ENCODE measurements at places on chromosomes 1 and 21.

DNA sequence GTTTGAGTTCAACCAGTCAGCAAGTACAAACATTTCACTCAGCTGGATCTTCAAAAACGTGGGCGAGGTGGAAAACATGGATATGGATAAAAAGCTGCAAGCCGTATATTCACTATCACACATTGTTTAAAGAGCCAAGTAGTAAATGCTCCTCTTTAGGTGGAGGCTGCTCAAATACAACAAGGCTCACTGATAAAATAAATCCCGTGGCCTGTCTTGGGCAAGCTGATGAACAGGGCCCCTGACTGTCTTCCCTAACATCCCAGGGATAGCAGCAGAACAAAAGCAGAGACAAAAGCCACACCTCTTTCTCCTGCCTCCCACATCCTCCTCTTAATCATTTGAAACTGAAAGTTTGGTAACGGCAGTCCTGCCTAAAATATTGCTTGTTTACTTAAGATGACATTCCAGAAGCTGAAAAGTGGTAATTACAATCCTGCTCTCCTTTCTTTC, 357.7 kb downstream of the TTLL7 start:
- no peak for DNase-seq

DNA sequence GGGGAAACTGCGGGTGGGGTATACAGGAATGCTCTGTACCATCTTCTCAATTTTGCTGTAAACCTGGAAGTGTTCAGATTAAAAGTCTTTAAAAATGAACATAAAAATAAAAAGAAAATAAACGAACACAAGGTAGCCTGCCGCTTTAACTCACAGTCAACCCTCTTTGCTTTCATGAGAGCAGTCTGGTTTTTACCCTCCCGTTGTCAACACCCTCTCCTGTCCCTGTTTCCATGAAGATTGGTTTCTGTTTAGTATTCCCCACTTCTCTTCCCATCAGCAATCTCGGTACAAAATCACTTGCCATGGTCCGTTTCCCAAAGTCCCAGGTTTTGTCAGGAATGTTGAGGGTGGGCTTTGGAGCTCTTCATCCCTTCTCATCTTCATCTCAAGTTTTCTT, 28.8 kb downstream of the MT1HL1 start:
- no peak for DNase-seq

DNA sequence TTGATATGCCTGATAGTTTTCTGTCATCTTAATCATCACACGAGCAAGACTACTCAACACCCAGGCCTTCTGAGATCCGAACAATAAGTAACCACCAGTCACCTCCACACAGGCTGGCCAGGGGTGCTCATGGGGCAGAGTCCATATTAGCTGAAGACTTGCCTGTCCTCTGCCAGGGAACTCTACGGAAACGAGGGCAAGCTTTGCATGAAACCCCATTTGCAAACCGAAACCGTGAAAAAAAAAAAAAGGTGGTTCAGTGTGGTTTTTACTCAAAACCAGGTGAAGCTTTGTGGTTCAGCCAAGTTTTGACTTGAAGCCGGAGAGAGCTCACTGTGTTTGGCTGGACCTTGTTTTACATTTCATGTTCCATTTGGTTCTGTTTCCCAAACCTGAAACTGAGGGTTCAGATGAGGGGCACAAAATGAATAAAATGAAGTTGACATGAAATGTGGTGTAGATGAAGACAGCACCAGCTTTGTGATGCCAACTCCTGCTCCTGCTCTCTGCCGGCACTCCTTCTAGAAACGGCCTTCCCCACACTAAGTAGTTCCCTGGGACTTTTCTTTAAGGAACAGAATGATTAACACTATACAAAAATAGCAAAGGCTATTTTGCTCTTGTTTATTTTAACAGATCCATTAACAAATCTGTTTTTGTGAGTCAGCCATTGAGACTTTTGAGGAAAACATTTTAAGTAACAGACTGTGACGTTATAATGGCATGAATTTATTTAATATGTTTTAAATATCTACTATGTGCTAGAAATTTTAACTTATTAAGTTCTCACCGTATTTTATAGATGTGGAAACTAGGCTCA, 74.7 kb downstream of the RUNX1 start:
- no peak for DNase-seq

DNA sequence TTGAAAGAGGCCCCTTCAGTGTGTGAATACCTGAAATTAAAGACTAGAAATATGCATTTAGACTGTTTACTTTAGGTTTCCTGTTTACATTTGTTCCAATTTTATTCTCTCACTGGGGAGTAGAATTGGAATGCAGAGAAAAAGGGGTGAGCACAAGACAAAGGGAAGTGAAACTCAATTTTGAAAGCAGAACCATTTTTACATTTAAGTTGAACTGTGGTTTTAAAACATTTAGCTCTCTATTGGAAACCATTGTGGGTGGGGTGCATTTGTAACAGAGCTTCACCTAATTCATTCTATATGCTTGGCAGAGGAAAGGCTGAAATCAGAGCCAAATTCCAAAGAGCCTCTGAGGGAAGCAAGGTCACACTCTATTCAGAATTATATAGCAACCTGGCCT, 235.3 kb upstream of the C1orf105 start:
- no peak for DNase-seq

- no peak for DNase-seq
Observed at GRCh38 chr1:3650248-3651025, 534 bp upstream of the WRAP73 start.

DNA sequence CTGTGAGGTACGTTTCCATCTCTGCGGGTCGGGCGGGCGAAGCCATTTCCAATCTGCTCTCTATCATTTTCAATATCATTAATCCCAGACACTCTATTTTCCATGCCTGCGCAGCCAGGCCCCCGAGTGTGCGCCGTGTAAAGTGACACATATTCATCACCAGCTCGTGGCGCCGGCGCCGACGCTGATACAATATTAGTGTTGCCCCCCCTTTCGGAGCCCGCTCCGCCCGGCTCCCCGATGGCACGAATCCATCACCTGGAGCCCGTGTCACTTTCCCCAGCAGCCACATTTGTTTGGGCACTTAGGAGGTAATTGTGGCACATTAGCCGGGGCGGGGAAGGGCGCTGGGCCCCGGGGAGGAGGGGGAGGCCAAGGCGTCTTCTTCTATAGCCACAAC, 33.7 kb upstream of the DMBX1 start:
- no peak for DNase-seq

DNA sequence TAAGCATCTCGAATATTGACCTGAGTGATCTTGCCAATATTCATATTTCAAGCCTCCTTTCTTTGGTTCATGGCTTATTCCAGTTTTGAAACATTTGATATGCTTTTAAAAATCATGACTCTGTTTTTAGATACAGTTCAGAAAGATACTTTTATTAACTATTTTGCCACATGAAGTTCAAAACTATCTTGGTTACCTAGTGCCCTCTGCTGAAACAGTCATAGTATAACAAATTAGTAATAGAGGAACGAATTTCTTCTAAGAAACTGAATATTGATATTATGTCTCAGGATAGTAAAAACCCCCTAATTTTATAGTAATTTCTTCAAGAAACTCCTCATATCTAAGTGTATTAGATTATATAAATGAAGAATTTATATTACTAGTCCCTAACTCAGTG, 52.6 kb upstream of the RC3H1 start:
- DNase-seq = peak; percentile 24

- DNase-seq = no peak
Observed at GRCh38 chr1:29634324-29634723, 398.0 kb downstream of the PTPRU start.

DNA sequence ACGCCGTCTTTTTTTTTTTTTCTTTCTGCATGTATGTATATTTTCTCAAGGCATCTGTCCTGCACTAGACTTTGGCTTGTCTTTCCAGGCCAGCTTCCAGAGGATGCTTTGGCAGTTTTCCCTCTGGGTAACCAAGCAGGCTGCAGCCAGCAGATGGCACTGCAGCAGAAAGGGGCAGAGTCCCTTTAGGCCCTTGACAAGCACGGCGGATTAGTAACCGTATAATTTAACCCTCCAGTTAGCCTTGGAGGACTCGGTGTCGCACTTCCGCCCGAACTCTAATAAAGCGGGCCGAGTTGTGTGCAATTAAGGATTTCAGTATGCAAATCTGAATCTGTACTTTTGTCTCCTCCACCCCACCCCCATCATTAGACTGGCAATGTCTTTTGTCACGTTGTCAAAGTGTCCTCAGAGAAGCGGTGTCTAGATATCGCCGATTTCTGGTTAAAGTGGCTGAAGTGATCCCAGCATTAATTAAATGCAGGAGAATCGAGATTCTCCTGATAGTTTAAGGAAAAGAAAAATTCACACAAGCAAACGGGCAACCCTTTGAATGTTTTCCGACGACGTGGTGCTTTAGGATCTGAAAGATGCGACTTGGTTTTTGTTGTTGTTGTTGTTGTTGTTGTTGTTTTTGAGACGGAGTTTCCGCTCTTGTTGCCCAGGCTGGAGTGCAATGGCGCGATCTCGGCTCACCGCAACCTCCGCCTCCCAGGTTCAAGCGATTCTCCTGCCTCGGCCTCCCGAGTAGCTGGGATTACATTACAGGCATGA, 1.1 kb upstream of the TMEM167B start:
- DNase-seq = peak; percentile 82

GRCh38 chr1:233530665-233531386, 83.1 kb upstream of the KCNK1 start:
- DNase-seq = no peak

DNA sequence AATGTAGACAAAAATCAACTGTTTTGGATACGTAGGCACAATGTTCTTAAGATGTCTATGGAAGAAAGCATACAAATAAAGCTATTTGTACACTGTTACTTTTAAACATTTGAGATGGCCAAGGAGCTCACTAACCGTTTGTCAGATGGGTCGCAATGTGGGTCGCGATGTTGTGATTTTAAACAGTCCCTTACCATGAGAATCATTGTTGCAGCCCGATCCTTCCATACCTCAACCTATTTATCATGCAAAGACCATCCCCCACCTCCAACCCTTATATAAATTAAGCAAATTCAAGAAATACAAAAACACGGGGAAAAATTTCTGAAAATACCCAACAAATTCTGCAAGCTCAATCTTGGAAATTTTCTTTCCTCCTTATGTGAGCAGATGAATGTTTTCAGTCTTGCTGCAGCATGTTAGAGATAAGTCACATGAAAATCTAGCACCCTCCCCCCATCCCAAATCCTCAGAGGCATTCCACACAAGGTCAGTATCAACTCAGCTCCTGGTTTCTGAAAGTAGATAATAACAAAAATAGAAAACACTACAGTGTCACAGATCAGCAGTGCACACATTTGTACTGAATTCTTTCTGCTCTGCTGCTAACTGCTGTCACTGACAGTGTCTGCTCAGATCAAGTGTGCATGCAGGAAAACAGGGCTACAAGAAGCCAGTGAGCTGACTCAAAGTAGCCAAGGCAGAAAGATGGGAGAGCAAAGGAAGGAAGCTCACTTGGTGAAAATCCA, 92.9 kb upstream of the TTC39A start:
- DNase-seq = peak; percentile 58

GRCh38 chr1:91501523-91501851, 836 bp downstream of the CDC7 start:
- DNase-seq = no peak

GRCh38 chr1:206947255-206947654, 989 bp upstream of the PIGR start:
- DNase-seq = no peak

DNA sequence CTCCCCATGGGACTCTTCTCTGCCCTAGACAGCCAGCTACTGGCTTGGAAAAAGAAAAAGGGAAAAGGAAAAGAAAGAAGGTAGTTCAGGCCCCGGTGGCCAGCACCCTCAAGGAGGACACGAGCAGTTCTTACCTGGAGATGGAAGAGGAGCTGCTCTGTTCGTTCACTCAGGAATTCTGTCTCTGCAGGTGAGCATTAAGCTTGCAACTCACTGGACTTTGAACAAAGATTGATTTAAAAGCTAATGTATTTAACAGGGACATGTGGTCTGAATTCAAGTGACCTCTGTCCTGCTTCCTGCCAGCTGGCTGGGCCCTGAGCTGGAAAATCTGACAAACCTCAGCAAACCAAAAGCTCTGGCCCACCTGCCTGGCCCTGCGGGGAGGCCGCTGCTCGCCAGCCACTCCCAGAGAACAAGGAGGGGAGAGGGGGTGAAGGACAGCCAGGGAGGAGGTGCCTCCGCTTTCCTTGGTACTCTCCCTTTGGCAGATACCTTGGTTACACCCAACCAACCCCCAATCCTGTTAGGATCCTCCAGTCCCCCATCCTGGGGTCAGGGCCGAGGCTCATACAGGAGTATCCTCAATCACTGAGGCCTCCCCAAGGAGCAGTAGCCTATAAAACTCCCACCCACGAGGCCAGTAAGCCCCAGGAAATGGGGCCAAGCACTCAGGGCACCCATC, at the start of gene PDZK1:
TSS of gene PDZK1 (minus strand) at position 186 of the 685 bp plus-strand sequence. CDS start 19,347 bp downstream, outside the sequence.
- no peak for DNase-seq

GRCh38 chr1:105083611-105084010, 1333.9 kb downstream of the AMY1C start:
- no peak for DNase-seq

GRCh38 chr1:229537894-229538293, 20.6 kb downstream of the ABCB10 start:
- no peak for DNase-seq

- DNase-seq = no peak
Observed at GRCh38 chr1:44740179-44740617, 561 bp downstream of the KIF2C start.

DNA sequence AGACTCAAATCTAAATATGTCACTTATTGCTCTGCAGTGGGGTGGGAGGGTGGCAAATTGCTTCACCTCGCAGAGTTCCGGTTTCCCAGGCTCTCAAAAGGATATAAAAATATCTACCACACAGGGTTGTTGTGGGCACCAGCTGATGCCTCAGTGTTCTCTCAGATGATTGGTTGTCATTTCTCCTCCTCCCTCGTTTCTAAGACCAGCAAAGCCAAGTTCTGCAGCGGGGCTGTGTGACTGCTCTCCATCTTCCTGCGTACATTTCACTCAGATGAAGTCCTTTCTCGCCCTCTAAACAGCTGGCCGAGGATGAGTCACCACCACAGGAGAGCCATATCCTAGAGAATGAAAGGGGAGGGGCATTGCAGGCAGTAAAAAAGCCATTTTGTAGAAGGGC, 35.0 kb upstream of the VWA5B1 start:
- no peak for DNase-seq

DNA sequence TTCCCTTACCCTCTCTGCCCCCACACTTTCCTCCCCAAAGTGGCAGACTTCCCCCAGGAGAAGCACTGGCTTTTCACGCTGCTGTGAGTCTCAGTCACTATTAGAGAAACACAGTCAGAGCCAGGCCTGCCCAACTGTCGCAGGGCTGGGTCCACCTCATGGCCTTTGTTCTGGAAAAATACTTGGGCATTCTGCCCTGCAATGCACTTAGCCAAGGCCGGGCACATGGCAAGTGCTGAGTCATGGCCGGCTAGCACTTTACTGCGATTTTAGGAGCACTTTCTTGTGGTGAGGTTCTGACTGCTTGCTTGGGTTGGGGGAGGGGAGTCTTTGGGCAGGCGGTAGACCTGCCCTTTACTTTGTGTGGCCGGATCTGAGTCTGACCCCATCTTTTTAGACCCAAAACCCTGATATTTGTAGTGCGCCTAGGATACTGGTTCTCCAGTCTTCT, 7.7 kb downstream of the EPHX1 start:
- DNase-seq = peak; percentile 78

DNA sequence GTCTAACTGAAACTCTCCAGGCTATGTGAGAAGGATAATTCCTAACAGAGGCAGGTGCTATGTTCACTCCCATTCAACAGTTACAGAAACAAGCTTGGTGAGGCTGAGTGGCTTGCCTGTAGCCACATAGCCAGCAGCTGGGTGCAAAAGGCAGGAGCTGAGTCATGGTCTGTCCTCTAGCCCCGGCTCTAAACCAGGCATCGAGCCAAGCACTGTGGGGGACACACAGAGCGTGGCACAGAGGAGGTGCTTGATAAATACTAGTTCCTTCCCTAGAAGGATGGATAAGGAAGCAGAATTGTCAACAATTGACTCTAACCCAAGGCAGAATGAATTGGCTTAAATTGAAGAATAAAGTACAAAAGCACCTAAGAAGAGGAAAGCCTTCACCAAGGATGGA, 10.4 kb upstream of the KCNA2 start:
- DNase-seq = no peak
